ENCODE measurements at places on chromosomes 1 and 21.

GRCh38 chr1:167933788-167934187, 2.7 kb upstream of the DCAF6 start:
- peak overlapping the region; percentile 44 for H3K27ac ChIP-seq
- peak overlapping the region; percentile 91 for H3K4me3 ChIP-seq
- peaks cover 4% of the 10 kb centered on the region for H3K36me3 ChIP-seq
- no peak for DNase-seq
- no peaks in the 10 kb centered on the region for H3K27me3 ChIP-seq
- peaks cover 28% of the 10 kb centered on the region for H3K4me1 ChIP-seq

DNA sequence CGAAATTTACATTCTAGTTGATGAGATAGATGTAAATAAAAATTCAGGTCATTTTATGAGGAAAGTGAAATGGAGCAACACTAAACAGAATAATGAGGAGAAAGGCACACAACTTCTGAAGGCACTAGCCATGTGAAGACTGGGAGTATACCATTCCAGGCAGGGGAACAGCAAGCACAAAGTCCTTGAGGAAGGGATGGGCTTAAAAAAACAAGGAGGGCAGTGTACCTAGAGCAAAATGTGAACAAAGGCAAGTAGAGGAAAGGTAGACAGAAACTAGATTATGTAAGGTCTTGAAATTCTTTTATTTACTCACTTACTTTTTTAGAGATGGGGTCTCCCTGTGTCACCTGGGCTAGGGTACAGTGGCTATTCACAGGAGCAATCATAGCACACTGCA, 54.1 kb upstream of the LRIG2 start:
- H3K36me3 ChIP-seq, result peaks cover 2% of the 10 kb centered on the region
- no peaks in the 10 kb centered on the region for H3K27me3 ChIP-seq
- H3K4me1 ChIP-seq, result no peaks in the 10 kb centered on the region
- no peak overlapping the region for H3K27ac ChIP-seq
- no peak overlapping the region for H3K4me3 ChIP-seq
- DNase-seq, result no peak

DNA sequence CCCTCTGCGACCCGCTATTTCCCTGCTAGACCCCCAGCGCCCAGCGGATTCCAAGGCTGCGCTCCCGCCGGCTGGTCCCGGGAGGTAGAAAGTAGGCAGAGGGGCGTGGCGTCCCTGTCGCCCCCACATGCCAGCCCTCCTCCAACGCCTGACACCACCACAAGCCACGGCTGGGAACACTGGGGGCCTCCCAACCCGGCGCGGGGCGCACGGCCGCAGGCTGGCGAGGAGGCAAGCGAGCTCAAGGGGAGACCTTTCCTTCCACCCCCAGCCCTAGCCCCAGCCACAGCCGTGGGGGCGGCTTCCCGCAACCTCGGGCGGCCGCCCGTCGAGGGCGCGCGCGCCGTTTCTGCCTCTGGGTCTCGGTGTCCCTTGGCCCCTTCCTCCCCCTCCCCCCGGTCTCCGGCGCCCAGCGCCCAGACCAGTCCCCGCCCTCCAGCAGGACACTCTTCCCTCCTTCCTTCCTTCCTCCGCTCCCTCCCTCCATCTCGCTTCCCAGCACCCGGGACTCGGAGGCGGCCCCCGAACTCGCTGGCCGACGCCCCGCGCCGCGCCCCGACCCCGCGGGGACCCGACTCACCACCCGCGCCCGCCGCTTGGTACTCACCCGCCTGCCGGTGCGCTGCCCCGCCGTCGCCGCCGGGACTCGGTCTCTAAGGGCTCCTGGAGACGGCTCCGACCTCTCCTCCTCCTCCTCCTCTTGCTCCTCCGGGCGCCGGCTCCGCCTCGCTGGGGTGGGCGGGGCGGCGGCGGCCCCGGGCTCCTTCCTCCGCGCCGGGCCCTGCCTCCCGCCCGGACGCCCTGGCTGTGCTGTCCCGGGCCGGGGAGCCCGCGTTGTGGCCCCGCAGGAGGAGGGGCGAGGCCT, at the start of gene GNG12:
Gene GNG12 (minus strand): TSS at position 731 of the 865 bp plus-strand sequence. CDS start 125,781 bp downstream, outside the sequence.
- no peaks in the 10 kb centered on the region for H3K36me3 ChIP-seq
- H3K27ac ChIP-seq, result no peak within 1 kb of the TSS
- peak within 1 kb of the TSS; percentile 73 for H3K4me3 ChIP-seq
- peaks cover 23% of the 10 kb centered on the region for H3K4me1 ChIP-seq

DNA sequence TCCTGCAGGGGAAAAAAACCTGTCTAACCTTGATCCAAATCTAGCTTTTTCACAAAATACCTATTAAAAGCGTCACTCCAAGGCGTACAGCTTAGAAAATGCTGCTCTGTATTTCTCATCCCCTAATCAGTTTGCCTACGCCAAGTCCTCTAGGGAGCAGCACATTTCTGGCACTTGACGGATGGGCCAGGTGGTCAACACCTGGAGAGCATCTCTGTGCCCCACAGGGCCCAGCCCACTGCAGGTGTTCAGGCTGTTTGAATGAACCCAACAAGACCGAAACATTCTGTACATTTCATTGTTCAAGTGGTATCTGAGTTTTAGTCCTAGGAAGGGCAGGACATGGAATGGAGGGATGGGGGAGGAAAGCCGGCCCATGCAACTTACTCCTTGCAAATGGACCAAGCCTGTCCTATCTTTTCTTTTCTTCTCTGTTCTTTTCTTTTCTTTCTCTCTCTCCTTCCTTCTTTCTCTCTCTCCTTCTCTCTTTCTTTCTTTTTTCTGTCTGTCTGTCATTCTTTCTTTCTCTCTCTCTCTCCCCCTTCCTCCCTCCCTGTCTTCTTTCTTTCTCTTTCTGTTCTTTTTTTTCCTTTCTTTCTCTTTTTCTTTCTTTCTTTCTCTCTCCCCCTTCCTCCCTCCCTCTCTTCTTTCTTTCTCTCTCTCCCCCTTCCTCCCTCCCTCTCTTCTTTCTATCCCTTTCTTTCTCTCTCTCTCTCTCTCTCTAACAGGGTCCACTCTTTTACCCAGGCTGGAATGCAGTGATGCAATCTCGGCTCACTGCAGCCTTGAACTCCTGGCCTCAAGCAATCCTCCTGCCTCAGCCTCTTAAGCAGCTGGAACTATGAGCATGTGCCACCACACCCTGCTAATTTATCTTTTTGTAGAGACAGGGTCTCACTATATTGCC, 29.1 kb downstream of the IGFN1 start:
- no peaks in the 10 kb centered on the region for H3K4me1 ChIP-seq
- H3K27ac ChIP-seq, result no peak overlapping the region
- DNase-seq, result no peak
- no peaks in the 10 kb centered on the region for H3K27me3 ChIP-seq
- H3K4me3 ChIP-seq, result no peak overlapping the region
- no peaks in the 10 kb centered on the region for H3K36me3 ChIP-seq

GRCh38 chr1:31072304-31072746, 6.8 kb upstream of the PUM1 start:
- H3K36me3 ChIP-seq, result no peaks in the 10 kb centered on the region
- H3K27me3 ChIP-seq, result no peaks in the 10 kb centered on the region
- no peak for DNase-seq
- H3K4me3 ChIP-seq, result no peak overlapping the region
- no peaks in the 10 kb centered on the region for H3K4me1 ChIP-seq

DNA sequence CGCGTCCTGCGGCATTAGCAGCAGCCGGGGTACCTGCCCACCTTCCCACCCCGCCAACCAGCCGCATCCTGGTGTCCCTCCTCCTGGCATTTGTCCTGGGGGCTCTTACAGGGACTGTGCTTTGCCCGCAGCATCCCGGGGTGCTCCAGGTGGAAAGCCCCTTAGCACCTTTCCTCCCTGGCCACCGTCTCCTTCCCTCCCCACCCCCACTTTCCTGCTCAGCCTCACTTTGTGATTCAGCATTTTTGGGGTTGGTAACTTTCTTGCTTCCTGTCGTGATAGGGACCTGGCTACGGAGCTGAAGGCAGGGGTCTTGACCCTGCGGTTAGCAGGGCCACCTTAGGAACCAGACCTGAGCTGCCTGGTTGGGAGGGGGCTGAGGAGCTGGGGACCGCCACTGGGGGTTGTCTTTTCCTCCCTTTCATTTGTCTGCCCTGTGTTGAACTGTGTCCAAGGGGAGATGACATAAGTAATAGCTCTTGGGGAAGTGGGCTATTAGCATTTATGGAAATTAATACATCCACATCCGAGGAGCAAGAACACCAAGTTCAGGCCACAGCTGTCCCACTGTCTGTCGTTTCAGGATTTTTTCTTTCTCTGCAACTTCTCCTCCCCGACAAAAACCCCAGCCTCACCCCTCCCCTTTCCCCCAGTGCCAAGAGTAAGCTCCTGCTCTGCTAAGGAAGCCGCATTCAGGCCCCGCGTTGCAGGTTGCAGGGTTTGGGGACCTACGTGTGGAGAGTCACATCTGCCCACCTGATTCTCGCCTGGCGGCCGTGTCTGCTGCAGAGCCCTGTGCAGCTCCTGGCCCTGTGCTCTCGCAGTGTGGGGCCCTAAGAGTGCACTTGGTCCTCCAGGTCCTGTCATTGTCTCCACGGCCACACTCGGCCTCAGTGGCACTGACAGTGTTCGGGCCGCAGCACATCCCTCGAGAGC, 1.6 kb upstream of the NPHP4 start:
- H3K4me1 ChIP-seq, result peaks cover 23% of the 10 kb centered on the region
- peak overlapping the region; percentile 95 for H3K27ac ChIP-seq
- DNase-seq, result peak; percentile 50
- H3K4me3 ChIP-seq, result peak overlapping the region; percentile 97

DNA sequence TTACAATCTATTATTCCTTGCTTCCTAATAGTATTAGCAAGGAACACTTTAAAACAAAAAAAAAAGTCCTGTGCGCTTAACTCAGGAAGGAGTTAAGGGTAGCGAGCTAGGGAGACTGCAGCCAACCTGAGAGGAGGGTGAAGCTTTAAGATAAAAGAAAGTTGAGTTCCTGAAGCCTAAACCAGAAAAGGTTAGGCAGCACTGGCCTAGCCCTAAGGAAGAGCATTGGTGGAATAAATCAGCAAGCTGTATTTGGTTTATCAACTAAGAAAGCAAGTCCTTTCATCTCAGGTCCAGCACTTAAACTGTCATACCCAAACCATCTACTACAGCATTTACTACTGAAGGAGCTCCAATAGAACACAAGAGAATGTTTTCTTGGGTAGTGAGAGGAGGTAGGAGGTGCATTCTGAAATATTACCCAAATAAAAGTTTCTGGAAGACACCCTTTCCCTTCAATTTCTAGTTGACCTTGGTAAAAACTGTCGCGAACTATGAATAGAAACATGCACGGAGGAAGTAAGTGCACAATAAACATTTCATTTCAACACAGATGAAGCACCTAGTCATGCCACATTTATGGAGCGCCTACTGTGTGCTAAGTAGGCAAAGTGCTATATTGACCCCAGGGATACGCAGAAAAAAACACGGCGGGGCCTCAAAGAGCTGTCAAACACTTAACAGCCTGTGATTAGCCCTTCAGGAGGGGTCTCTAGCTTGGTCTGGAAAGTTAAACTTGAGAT, 1.3 kb downstream of the GLRX2 start:
- peak overlapping the region; percentile 61 for H3K27ac ChIP-seq
- DNase-seq, result no peak
- H3K27me3 ChIP-seq, result peaks cover 13% of the 10 kb centered on the region
- H3K36me3 ChIP-seq, result peaks cover 5% of the 10 kb centered on the region
- peaks cover 13% of the 10 kb centered on the region for H3K4me1 ChIP-seq

GRCh38 chr21:30148906-30149305, 17.7 kb downstream of the CLDN17 start:
- H3K4me1 ChIP-seq, result no peaks in the 10 kb centered on the region
- DNase-seq, result no peak
- no peak overlapping the region for H3K4me3 ChIP-seq
- H3K36me3 ChIP-seq, result no peaks in the 10 kb centered on the region
- H3K27ac ChIP-seq, result no peak overlapping the region
